ENCODE measurements at places on chromosomes 1 and 21.

DNA sequence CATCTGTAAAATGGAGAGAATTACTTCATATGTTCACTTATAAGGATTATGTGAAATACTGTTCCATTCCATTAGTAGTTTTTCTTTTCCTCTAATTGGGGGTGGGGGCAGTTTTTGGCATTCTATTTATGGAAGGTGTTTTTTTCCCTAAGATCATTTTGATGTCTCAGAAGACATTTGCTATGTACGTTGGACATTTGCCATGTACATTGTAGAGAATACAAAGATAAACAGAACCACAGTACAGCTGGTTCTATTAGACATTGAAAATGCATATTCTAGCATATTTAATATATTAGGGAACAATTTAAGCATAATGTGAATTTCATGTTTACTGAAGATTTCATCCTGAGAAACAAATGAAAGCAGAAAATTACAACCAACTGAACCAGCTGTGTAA is 98.5 kb downstream of the PTBP2 start:
- DNase-seq = no peak

- no peak for DNase-seq
Observed at GRCh38 chr1:227786673-227787512, 28.6 kb upstream of the PRSS38 start.

DNA sequence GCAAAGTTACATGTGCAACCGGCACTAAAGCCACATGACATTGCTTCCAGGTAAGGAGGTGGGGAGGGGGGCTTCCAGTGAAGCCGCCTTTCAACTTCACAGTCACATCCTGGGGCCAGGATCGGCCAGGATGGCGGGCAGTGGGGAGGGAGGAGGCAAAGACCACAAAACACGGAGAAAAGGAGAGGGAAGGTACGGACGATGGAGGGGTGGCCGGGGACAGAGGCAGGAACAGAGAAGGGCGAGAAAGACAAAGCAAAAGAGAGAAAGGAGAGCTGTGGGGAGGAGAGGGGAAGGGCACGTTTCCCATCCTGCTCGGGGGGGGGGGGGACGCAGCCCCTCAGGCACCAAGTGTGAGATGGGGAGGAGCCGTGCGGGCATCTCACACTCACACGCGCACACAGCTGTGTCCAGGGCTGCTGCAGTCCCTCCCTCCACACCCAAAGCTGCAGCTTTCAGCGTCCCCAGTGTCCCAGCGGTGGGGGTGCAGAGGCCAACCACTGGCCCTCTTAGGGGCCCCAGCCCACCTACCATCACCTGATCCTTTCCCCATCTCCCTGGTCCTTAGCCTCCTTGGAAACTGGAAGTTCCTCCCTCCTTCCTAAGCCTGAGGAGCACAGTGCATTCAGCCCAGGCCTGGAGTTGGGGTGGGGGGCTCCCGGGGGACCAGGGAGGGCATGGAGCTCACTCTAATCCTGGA is 2.4 kb downstream of the SH2D5 start:
- no peak for DNase-seq

DNA sequence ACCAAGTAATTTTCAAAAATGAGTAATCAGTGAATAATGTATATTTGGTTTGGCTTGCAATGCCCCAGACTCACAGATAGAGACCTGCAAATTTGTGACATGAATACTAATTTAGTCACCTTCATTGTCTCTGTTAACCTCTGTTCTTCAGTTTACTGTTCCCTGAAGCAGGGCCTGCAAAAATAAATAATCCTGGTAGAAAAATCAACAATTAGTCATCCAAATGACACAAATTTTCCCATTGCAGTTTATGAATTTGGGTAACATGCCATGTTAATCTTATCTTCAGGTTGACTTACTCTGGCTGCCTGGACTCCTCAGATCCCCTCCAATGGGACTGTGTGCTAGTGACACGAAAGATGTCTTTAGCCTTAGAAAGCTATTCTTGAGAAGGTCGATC is 289.5 kb downstream of the PAPPA2 start:
- DNase-seq = no peak

DNA sequence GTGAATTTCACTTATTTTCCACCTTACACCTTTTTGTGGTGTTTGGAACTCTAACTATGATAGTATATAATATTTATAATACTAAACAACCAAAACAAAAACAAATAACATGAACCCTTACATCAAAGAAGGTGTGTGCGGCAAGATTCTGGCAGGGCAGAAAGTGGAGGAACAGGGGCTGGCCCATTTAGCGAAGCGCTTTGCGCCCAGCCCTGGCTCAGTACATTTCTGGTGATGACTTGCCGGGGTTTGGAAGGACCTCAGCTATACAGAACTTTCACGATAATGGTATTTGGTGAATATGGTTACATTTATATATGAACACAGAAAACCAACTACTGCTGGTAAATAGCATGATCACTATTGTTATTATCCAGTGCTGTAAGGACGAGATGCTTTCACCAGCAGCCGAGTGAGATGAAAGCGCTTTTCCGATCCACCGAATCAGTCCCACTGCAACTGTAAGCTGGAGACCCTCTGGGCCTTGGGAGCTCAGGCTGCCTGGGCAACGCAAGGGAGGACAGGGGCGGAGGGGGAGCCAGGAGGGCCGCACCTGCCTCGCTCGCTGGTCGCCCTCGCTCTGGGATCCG is 63.9 kb downstream of the CD247 start:
- no peak for DNase-seq

DNA sequence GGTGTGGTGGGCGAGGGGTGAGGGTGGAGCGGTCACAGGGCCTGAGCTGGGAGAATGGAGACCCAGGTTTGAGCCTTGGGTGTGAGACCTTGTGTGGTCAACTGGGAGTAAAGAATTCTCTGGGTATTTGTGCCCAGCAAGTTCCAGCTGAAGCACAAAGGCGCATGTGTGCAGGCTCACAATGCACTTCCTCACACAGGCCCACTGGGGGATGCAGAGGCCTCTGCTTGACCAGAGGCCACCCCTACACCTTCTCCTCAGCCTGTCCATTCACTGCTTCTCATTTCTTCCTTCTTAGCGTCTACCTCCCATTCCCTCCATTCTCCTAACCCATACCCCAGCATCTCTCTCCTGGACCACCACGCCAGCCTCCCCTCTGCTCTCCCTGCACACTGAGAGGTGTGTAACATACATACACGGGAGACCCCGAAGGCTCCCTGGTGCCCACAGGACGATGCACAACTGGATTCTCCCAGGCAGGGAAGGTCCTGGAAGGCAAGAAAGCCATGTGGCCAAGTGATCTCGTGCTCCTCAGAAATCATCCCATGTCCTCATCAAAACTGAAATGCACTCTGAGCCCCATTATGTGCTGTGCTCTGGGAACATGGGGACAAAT is 12.3 kb upstream of the TTC39A start:
- DNase-seq = no peak

Data from stimulated activated CD8-positive, alpha-beta memory T cell treated with anti-CD3 and anti-CD28 coated beads, Interleukin-2, amount 100 ng/mL, for 48 hours (primary cell).